ENCODE measurements at places on chromosomes 6 and 20. TPM values are rescaled to one million over a fixed set of nuclear protein-coding genes. Genes with fewer than 3 reads are reported as not detected.

TRIM40 gene
- total RNA-seq: 33.4 TPM

GRCh38 chr6:129489215-129489765, 220.7 kb downstream of the ARHGAP18 start:
- DNase-seq: no peak

GRCh38 chr6:133551847-133552341, 310.7 kb downstream of the EYA4 start:
- no peak for DNase-seq

KCNK17 gene
- total RNA-seq: 0.24 TPM

HCRTR2 gene
- total RNA-seq: not detected

- no peak for DNase-seq
These were observed 385.0 kb downstream of the CD83 start for GRCh38 chr6:14502551-14502950.

DNA sequence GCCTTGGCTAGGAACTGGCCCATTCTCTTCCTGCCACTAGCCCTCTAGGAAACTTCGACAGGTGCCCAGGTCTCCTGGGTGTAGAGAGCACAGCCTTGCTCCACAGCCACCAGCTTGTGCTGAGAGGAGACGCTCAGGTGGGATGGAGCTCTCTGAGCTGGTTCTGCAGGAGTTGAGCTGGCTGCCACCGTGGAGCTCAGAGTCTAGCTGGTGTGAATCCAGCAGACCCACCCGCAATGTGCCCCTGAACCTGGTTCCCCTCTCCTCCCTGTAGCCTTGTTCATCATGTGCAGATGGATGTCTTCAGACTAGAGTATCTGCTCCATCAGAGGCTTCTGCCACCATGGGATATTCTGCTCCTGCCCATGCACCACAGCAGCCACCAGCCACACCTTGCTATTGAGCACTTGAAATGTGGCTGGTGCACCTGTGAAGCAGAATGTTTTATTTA, 222.5 kb downstream of the SYNDIG1 start:
- DNase-seq: no peak

DNA sequence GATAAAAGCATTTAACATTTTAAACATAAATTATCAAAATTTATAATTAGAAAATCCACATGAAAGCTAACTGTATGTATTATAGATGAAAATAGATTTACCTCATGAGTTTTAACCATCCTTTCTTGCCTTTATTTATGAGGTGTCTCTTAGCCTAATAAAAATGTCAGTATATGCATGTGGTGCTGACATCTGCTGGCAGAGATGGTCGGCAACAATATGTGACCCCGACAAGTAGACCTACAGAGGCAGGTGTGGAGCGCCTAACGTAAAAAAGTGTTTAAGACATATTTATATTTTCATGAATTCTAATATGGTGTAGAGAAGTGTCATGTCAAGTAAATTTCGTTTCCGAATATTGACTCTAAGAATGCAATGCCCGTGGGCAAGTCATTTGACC, 149.0 kb upstream of the FUT9 start:
- no peak for DNase-seq

DNA sequence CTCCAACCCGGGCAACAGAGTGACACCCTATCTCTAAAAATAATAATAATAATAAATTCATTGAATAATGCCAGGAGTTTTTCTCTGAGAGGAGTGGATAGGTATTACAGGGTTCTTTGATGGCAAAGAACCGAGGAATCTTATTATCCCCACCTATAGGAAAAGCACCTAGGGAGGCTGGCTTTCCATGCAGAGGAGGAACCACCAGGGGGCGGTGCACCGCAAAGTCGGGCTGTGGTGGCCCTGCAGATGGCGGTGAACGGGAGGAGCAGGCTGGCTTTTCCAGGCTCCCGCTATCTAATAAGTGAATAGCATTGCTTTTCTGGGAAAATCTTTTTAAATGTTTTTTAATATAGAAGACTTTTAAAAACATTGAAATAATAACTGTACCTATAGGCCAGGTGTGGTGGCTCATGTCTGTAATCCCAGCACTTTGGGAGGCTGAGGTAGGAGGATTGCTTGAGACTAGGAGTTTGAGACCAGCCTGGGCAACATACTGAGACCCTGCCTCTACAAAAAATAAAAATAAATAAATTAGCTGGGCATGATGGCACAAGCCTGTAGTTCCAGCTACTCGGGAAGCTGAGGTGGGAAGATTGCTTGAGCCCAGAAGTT, 864.2 kb downstream of the KIF16B start:
- DNase-seq: no peak

DNA sequence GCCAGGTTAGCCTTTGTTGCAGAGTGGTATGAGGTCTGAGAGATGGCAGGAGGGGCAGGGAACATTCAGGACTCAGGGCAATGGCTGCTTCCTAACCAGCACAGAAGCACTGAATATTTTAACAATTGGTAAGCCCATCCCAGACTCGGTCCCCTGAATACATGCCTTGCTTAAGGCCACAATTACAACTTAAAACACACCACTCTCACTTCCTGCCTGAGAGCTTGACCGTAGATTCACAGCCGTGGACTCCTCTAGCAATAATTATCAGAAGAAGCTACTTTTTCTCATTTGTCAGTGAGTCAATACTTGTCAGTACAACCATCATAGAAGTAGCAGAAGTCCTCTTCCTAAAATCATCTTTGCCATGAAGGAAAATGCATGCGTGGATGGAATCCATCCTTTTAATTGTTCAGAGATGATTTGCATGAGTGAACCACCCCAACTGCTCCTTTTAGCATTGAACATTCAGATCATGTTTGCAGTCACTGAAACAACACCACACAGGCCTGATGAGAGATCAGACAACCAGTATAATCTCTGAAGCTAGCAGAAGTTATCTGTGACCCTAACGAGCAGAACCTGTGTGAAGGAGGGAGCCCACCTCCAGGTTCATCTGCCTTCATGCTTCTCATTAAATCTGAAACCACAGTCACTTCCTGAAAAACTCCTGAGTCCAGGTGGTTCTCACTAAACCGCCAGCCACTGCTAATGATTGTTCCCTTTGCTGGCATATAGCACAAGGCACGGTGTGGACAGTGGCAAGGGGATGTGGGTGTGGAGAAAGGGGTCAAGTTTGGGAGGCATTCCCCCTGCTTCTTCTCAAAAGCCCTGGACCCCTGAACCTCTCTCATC, 333.9 kb upstream of the CNR1 start:
- no peak for DNase-seq

SNHG17 gene
- total RNA-seq: 25.9 TPM

DNA sequence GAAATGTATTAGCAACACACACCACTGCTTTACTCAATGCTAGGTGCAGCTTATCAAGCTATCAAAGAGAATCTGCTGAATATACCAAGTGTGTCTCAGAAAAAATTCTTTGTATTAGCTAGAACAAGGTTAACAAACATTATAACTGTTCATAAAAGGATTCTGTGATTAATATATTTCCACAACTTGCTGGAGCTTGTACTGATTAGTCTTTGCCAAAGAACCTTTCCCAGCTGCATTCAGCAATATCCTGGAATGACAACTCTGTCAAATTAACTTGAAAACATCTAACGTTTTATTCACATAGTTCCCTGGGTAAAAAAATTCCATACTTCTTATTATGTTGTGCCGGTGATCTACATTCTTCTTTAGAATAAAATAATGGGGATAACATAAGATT, 252.7 kb downstream of the FOXC1 start:
- DNase-seq: no peak

DNA sequence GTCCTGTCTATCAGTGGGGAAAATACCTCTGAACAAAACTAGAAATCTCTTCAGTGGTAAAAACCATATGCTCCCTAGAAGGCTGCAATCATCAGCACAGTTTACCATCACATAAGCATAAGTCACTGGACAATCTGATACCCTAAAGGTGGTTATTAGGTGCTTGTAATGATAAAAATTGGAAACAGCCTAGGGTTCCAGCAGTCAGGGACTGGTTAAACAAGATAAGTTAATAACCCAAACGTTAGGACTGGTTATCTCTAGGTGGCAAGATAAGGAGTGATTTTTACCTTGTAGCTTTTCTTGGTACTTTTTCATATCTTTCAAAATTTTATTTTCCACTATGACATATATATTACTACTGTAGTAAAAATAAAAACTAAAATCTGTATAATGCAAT, 11.0 kb downstream of the ECI2 start:
- no peak for DNase-seq

ANGPT4 gene
- total RNA-seq: not detected

Measured in mucosa of descending colon (tissue), 3 donors.